ENCODE measurements at places on chromosomes 4 and X.

- DNase-seq = no peak
These were observed 371.7 kb downstream of the BCOR start for GRCh38 chrX:39725928-39726619.

DNA sequence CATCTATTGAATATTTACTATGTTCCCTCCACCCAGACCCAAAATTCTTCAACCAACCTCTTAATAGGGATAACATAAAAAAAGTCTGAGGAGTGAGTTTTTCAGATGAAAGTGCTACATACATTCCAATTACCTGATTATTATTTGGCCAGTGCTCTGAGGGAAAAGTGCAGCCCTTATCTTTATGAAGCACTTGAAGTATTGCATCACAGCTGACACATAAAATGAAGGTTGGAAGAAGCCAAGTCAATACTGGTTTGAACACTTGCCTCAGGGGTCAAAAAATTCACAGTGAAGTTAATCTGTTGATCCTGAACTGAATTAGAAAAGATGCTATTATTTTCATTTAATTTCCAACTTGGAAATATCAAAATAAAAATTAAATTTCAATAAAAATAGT, 498.9 kb downstream of the INPP4B start:
- no peak for DNase-seq

- DNase-seq = no peak
These were observed 40.3 kb downstream of the IRF2 start for GRCh38 chr4:184434021-184434420.

DNA sequence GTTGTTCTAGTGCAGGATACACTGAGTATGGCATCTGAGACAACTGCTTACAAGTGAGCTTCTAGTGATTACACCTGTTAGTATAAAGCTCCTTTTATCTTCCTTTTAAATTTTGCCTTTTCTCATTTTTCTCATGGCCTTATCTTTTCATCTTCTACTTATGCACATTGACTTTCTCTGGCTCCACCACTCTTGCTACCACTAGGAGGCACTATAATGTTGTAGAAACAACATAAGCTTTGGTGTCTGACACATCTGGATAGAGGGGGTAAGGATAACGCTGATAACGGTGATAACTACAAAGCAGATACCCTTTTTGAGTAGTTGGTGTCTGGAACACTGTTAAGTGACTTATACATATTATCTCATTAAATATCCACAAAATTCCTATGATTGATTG, 187.4 kb upstream of the TEX13C start:
- DNase-seq = no peak

- DNase-seq = no peak
These were observed 40.9 kb downstream of the JADE3 start for GRCh38 chrX:46953137-46953527.

GRCh38 chr4:123278755-123279154, 117.8 kb upstream of the SPRY1 start:
- DNase-seq = no peak

DNA sequence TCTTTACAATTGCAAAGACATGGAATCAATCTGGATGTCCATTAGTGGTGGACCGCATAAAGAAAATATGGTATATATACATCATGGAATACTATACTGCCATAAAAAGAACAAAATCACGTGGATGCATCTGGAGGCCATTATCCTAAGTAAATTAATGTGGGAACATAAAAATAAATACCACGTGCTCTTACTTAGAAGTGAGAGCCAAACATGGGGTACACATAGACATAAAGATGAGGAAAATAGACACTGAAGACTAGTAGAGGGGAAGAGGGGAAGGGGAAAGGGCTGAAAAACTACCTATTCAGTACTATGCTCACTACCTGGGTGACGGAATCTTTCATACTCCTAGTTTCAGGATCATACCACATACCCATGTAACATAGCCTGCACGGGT, 179.3 kb upstream of the TECRL start:
- no peak for DNase-seq

DNA sequence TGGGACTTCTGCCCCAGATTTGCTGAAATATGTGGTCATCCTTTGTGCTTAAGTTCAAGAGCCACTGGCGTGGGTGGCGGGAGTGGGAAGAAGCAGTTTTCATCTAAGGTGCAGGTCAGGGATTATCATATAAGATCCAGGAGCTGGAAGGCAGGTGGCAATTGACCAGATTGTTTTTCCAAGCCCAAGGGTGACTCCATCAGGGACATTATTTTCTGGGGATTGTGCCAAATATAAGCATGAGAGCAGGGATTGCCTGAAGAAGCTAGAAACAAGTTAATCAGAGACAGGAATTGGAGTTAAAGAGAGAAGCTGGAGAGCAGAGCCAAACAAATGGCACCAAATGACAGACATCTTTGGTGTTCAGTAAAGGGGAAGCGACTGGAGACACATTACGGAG, 19.4 kb upstream of the SEL1L3 start:
- no peak for DNase-seq

GRCh38 chr4:92381616-92382015, 77.8 kb downstream of the GRID2 start:
- DNase-seq = no peak

All from activated CD4-positive, alpha-beta T cell treated with anti-CD3 and anti-CD28 coated beads for 4 hours (primary cell).